ENCODE measurements at places on chromosomes 5 and 9.
A peak's percentile ranks its signal among the peaks of the same experiment; 100 is the strongest.

- DNase-seq, result no peak
Observed at GRCh38 chr5:98514215-98514614, 259.2 kb upstream of the RGMB start.

DNA sequence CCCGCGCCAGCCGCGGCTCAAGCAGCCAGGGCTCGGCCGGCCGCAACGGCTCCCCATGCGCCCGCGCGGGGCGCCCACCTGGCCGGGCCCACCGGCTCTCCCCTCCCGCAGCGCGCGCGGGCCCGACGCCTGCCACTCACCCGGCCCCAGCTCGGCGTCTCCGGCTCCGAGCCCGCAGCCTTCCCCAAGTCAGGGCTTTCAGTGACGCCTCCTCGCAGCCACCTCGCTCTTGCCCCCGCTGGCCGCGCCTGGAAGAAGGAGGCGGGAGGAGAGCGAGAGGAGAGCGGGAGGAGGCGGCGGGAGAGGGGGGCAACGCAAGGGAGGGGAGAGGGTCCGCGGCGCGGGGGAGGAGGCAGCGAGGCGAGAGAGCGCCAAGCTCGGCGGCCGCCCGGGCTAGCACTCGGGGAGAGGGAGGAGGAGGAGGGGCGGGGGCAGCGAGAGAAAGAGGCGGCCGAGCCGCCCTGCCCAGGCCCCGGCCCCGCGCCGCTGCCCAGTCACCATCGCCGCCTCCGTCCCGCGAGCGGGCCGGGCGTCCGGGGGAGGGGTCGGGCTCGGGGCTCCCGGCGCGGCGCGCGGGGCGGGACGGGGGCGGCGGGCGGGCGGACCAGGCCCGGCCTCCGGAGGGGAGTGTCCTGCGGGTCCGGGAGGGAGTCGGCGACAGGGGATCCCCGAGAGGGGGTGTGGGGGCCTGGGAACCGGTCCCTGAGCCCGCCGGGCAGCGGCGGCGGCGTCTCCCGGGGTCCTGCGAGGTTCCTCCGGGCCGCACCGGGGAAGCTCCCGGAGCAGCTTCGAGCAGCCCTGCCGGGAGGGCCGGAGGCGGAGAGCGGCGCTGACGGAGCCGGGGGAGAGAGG lies at the start of gene LHFPL2:
TSS of gene LHFPL2 (minus strand) at position 414 of the 852 bp plus-strand sequence. CDS start 138,559 bp downstream, outside the sequence.
- DNase-seq, result peak; percentile 35

DNA sequence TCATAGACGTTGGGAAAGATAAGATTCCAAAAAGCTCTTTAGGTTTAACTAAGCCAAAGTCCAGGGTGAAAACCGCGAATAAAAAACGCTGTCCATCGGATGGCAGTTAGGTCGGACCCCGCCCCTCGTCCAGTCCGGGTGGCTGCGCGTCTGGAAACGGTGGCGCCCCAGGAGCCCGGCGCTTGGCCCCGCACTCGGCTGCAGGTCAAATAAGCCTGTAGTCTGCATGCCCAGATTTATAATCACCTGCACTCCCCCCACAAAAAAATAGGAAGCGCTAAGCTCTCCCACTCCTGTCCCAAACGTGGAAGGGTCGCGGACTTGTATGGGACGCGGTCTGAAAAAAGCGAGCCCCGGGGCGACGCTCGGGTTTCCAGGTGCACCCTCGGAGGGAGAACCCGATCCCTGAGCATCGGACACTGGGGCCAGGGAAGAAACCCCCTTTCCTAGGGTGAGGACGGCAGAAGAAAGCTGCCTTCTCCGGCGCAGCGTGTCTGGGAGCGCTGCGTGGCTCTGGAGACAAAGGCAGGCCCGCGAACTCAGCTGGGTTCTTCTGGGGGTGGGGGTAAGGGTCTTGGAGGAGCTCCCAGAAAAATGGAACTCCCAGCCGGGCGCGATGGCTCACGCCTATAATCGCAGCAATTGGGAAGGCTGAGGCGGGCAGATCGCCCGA lies 923 bp upstream of the ZBTB5 start:
- DNase-seq, result peak; percentile 63

DNA sequence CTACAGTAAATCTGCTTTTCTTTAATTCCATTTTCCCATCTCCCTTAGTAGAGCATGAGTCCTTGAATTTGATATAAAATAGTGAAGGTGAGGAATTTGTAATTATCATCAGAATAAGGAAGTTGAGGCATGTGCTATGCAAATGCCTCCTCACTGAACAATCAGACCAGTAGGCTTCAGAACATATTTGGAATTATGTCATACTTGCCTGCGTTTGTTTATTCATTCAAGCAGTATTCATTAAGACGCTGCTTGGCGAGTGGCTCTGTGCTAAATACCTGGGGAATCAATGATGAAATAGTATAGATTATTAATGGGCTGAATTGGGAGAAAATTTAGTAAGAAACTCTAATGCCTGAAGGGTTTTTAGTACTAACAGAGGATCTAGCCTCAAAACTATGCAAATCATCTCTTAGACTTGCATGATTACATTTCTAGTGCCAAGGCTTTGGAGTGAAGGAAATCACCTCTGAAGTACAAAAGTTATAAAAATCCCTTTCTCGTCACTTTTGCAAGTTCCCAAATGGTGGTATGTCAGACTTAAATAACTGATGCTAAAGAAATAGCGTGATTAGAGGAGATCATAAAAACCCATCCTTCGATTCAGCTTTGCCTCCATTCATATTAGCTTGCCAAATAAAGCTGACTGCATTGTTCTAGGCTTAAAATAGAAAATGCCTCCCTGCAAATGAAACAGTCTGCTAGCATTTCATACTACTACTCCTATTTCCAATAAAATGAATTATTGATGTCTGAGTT lies 141.7 kb downstream of the PCSK5 start:
- no peak for DNase-seq

GRCh38 chr5:74665816-74666215 lies 19.2 kb upstream of the HEXB start:
- DNase-seq, result no peak

GRCh38 chr5:174511714-174512253 lies 212.6 kb upstream of the MSX2 start:
- DNase-seq, result no peak

DNA sequence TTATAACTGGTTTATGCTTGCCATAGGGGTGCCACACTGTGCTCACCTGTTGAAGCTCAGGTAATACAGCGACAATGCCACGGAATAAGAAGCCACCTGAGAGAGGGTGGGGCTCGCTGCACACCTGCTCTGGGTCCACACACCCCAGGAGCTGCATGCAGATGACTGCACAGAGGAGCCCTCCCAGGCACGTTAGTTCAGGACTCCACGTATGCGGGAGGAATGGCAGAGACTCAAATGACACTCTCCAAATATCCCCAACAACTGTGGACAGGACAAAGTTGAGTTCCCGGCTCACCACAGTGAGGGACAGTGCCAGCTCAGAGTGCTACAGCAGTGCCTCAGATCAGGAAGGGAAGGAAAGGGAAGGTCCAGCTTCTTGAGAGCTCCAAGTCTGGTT lies 5.8 kb upstream of the FCN1 start:
- no peak for DNase-seq

- no peak for DNase-seq
Observed at GRCh38 chr5:179732918-179733771, 523 bp downstream of the MAML1 start.
